ENCODE measurements at places on chromosomes 6 and 20.

- no peak for DNase-seq
Measured at GRCh38 chr6:13566500-13566899, 7.9 kb upstream of the SIRT5 start.

DNA sequence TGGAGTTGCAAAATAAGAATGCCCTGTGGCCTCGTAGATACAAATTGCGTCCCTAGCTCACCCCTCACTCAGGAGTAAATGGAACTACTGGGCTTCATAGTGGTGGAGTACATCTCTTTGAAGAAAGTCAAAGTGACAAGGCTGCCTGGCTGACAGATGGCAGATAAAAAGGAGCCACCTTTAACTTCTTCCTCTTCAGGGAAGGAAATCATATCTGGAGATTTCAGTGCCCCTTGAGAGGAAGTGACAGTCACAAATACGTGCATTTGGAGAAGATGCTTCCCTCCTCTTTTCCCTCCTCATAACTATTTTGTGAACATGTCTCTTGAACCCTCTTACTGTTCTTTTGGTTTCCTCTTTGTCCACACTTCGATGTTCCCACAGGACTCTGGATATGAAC lies 43.2 kb downstream of the PPP1R3G start:
- DNase-seq = no peak

DNA sequence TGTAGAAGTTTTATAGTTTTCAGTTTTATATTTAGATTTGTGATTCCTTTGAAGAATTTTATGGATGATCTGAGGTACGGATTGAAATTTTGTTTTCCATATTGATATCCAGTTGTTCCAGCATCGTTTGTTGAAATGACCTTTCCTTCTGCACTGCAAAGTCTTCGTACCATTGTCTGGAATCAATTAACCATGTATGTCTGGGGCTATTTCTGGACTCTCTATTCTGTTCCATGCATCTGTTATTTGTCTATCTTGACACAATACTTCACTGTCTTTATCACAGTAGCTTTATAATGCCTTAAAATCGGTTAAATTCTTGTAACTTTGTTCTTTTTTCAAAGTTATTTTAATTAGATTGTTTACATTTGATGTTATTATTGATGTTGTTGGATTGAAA lies 154.9 kb downstream of the FARS2 start:
- no peak for DNase-seq

DNA sequence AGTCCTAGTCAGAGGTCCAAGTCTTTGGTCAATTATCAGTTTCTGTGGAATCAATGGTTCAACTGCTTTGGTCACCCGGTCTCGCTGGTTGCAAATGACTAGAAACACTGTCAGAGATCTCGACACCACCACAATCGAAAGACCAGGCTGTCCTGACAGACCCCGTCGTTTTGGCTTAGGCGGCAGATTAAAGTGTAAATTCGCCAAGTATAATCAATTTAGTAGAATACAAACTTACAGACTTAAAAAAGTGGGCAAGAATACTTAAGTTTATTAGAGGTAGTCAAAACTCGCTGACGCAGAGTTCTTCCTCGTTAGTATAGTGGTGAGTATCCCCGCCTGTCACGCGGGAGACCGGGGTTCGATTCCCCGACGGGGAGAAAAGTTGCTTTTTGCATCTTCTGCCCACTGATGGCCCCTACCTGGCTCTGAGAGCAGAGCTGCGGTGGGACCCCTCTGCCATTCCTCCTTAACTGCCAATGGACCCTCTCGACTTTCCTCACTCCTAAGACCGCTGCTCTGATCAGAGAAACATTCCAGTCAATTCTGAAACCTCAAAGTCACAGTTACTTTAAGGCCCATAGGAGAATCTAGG lies 30.6 kb upstream of the ZNF184 start:
- DNase-seq = peak; percentile 72

DNA sequence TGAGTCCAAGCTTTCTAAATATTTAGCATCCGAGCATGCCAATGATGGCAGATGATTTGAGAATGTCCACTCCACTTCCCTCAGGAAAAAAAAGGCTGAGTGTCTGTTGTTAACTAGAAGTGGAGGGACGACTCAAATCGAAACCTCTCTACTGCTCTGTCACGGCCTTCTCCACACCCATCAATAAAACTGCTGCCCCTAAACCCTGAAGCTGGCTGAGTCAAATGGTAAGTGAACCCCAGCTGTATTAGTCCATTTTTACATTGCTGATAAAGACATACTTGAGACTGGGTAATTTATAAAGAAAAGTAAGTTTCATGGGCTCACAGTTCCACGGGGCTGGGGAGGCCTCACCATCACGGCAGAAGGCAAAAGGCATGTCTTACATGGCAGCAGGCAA lies 707.0 kb downstream of the QKI start:
- DNase-seq = no peak

DNA sequence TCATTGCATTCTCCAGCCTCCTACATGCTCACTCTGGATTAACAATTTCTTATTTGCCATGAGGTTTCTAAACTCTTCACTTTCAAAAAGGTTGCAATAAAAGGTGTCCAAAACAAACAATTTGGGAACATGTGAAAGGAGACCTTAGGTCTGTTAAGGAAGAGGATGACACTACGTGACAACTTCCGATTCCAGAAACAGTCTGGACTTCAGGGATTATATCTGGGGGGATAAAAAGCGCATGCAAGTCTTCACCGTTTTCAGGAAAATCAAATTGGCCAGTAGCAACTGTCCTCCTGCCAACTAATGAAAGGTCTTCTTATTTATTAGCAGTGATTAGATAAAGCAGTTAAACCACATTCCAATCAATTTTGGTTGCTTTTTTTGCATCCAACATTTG lies 1.8 kb downstream of the ZDHHC14 start:
- DNase-seq = no peak

GRCh38 chr6:36083446-36083845 lies 46.9 kb upstream of the MAPK13 start:
- no peak for DNase-seq

- DNase-seq = no peak
Measured at GRCh38 chr20:49283703-49284625, 6.1 kb upstream of the ZNFX1 start.

DNA sequence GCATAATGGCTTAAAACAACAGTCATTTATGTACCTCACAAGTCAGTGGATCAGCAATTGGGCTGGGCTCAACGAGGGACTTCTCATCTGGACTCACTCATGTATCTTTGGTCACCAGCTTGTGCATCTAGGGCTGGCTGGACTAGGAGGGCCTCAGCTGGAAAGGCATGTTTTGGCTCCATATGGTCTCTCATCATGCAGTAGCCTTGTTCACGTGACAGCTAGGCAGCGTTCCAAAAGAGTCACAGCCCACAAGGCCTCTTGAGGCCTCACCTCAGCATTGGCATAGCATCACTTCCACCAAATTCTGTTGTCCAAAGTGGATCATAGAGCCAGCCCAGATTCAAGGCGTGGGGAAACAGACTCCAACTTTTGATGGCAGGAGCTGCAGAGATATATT lies 110.1 kb downstream of the MAFB start:
- DNase-seq = no peak

GRCh38 chr6:136740050-136740974 lies 52.0 kb downstream of the MAP3K5 start:
- no peak for DNase-seq
